ENCODE measurements at places on chromosomes 6 and 20.
A peak's percentile ranks its signal among the peaks of the same experiment; 100 is the strongest.

- no peak for DNase-seq
These were observed 33.7 kb downstream of the ADGRF5 start for GRCh38 chr6:46888031-46888430.

GRCh38 chr6:47917202-47917601 is 135.4 kb downstream of the OPN5 start:
- DNase-seq: no peak

- no peak for DNase-seq
These were observed 18.1 kb upstream of the SIRPA start for GRCh38 chr20:1876975-1877608.

DNA sequence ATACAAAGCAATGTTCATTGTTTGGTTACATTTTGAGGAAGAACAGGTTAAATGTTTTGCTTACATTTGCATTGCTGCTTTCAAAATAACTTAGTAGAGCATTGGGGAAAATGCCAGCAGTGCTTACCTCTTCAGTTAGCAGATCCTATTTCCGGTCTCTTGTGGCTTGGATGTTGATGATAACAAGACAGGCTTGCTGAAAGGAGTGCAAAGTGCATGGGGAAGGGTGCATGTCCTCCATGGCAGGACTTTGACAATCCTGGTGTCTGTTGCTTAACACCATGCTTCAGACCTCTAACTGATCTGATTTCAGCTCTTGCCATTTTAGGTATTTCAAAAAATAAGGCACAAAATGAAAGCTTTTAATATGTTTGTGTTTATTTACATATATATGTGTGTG is 21.1 kb downstream of the TPD52L1 start:
- no peak for DNase-seq

DNA sequence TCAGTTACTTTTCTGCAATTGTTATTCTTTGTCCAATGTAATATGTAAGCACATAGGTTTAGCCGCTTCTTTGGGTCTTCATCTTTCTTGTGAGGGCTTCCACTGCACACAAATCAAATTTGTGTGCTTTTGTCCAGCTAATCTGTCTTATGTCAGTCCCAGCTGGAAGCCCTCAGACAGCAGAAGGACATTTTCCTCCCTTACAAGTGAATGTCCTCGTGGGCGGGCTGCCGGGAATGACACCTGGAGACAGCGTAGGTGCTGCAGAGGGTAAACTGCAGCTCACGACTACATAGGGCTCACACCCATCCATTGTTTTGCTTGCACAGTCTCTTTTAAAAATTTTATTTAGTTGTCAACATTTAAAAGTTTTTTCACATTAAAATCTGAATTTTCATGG is 24.6 kb upstream of the PPP1R14C start:
- no peak for DNase-seq

DNA sequence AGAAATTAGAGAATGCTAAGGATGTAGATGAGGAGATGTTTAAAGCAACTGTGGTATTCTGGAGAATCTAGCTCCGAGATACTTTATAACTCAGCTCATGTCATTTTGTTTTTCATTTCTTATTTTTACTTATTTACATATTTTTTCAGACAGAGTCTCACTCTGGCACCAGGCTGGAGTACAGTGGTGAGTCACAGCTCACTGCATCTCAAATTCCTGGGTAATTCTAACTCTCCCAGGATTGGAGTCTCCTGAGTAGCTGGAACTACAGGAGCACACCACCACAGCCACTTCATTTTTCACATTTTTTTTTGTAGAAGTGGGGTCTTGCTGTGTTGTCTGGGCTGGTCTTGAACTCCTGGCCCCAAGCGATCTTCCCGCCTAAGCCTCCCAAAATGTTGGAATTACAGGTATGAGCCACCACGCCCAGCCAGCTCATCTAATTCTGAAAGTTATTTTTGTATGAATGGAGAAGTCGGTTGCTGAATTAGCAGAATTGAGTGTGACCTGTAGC is 94.3 kb upstream of the FAM8A1 start:
- DNase-seq: no peak

DNA sequence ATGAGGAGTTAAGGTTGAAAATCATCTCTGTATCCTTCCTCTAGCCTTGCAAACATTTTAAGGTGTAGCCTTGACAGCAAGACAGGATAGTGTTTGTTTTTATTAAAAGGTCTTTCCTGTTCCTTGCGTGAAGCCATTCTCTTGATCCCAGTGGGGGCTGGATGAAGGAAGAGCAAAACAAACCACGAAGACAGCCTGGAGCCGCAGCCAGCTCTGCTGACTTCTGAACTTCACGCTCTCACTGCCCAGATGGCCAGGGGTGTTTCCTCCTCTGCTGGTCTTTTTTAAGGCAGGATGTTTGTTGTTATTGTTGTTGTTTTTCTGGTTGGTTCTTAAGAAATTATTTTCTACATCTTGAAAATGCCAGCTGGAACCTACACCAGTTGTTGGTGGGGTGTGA is 156.4 kb downstream of the MTHFD1L start:
- DNase-seq: no peak

DNA sequence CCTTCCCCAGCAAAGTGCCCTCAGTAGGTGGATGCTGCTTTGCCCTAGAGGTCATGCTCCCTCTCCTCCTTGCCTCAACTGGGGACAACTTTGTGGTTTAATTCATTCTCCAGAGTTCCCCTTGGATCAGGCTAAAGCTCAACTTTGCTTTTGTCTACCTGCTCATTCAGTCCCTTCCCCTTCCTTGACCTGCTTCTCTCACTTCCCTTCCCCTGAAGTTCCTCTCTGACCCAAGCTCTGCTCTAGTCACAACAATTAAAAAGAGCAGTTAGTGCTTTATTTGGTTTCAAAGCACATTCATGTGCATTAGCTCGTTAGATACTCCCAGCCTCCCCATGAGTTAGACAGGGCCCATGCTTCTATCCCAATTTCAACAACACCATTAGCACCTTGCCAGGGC is 71.3 kb downstream of the DZANK1 start:
- peak; percentile 46 for DNase-seq

DNA sequence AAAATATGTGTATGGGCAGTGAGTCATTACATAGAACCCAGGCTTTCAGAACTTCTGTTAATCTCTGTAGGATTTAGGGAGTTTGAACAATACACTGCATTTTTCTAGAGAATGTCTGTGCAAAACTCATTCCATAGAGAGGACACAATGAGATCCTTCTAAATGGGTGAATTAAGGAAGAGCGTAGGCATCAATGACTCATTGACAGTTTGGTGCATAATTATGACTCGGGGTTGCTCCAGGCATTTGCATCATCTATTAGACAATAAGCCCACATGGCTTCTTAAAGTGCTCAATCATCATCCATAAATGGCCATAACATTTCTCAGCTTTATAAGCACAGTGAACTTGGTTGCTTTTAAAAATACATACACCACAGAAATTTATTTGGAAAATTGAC is 625.5 kb downstream of the CDH26 start:
- no peak for DNase-seq

- DNase-seq: no peak
These were observed 4.8 kb downstream of the GMNN start for GRCh38 chr6:24779416-24780016.

- no peak for DNase-seq
These were observed 84.3 kb downstream of the ZHX3 start for GRCh38 chr20:41232973-41233926.

- no peak for DNase-seq
These were observed 10.3 kb upstream of the MYB start for GRCh38 chr6:135170849-135171248.

DNA sequence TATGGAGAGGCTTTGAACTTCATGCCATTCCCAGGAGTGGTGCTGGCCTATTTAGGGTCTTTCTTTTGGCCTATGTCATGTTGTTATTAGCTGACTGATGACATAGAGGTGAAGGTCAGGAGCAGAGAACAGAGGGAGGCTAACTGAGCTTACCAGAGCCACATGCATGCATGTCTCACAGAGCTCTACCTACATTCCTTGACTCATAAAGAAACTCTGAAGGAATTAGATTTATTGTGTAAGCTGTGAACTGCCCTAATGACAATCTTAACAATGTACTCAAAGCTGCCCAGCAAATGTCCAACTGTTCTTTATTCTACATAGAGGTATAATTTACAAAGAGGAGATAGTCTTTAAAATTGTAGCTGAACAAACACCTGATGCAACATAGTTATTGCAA is 192.7 kb upstream of the CNR1 start:
- DNase-seq: no peak

- peak; percentile 62 for DNase-seq
These were observed 40.5 kb downstream of the HLA-F start for GRCh38 chr6:29763491-29764289.

GRCh38 chr6:163319609-163320366 is 94.7 kb upstream of the QKI start:
- DNase-seq: no peak

DNA sequence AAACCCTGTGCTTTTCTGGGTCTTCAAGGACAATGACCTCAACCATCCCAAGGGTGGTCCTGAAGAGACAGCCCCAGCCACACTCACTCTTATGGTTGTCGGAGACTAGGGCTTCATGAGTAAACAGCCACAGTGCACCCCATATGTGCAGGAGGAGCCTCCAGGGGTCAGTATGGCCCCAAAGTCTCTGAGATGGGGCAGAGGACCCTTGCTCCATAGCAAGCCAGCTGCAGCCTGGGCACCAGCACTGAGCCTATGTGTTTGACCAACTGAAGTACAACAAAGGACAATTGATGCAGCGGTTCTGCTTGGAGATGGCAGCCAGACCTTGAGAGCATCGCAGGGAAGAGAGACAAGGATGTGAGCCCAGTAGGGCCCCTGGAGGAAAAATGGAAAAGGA is 112.2 kb downstream of the LRFN2 start:
- no peak for DNase-seq

DNA sequence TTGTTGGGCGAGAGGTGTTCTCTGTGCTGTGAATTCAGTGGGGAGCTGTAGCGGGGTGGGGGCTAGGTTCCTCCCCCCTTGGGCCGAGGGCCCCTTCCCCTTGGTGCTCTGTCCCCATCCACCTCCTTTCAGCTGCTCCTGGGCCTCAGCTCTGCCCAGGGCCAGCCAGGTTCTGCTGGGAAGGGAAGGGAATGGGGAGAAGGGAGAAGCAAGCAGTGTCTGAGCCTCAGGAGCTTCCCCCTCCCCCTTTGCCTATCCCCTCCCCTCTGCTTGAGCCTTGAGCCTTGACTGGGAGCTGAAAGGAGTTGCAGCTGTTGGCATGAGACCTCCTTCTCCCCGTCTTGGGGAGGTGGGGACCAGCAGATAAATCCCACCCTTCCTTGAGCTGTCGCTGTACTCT is 576 bp upstream of the RRP36 start:
- no peak for DNase-seq

- DNase-seq: no peak
These were observed 109.7 kb downstream of the FIG4 start for GRCh38 chr6:109800771-109801170.

DNA sequence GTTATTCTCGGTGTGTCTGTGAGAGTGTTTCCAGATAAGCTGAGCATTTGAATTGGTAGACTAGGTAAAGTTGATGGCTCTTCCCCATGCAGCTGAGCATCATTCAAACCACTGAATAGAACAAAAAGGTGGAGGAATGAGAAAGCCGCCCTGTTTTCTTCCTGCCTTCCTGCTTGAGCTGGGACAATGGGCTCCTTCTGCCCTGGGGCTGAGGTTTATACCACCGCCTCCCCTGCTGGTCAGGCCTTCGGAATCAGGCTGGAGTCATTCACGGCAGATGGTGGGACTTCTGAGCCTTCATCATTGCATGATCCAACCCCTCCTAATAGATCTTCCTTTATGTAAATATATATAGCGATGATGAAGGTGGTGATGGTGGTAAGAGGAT is 124.9 kb downstream of the ANKRD60 start:
- no peak for DNase-seq

DNA sequence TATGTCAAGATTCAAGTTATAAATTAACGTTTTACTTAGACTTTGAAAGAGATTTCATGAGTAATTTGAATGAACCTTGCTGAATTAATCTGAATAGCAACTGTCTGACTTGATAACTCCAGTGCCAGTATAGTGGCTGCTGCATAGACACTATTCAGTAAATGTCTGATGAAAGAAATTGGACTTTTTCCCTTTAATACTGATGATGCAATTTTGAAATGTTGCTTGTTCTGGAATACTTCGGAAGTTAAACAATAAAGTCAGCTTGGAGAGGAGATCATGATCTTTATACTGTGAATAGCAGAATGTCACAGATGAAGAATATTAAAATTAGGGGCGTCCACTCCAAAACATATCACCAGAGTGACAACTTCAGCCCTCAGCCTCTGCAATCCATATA is 3.6 kb upstream of the PGBD1 start:
- DNase-seq: no peak

DNA sequence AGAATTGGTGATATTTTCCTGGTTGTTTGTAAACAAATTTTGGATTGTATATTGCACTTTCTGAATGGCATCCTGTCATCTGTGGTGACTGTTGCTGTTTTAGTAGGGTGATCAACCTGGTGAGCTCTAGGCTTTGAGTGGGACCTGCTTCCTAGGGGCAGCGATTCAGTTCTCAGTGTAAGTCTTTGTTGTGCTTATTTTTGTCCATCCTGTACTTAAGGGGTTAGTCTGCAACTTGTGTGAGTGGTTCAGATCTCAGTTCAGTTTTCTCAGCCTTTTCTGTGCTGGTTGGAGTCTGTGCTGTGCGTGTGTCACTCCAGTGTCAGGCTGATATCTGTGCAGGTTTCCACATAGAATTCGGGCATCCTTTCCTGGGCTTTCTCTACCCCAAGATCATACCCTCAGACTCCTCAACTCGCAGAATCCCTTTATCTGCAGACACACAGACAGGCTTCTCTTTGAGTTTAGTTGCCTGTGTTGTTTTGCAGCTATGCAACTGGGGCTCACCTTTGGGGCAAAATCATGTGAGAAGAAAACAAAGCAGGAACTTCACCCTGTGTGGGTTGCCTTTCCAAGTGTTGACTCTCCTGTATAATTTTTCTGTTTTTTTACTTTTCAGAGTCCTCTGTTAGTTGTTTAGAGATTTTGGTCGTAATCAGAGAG is 177.7 kb downstream of the FARS2 start:
- DNase-seq: no peak

- no peak for DNase-seq
These were observed 69.1 kb downstream of the CTNNBL1 start for GRCh38 chr20:37762716-37763485.

DNA sequence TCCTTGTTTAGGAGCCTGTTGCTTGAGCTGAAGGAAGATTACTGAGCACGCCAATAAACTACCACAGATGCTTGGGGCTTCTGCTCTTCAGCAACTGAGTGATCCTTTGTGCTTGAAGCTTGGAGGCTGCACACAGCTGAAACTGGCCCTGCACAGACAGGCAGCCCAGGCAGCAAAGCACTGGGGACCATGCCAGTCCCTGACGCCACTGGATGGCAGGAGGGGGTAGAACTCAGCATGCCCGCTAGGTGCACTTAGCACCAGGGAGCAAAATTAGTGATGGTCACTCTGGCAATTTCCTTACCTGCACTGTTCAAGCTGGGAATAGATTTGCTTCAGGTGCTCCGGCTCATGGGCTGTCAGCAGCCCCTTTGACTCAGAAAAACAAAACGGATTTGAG is 91.5 kb downstream of the FAM50B start:
- DNase-seq: no peak

Measured in activated CD4-positive, alpha-beta T cell treated with anti-CD3 and anti-CD28 coated beads, Interleukin-2, amount 10 ng/mL, durations not matched to agents 24 days and 14 days (primary cell).